Colonic mucosa (tissue), 4 donors: ENCODE measurements at places on chromosomes 13 and 19. TPM values are rescaled to one million over a fixed set of nuclear protein-coding genes. Genes with fewer than 3 reads are reported as not detected.

The LRP3 gene
- total RNA-seq: 16.5 TPM

The DACH1 gene
- 3.9 TPM for total RNA-seq

The ZNF8 gene
- total RNA-seq: 3.4 TPM

- no peak for DNase-seq
Measured at GRCh38 chr19:4516939-4517300, 1.4 kb downstream of the PLIN4 start.

DNA sequence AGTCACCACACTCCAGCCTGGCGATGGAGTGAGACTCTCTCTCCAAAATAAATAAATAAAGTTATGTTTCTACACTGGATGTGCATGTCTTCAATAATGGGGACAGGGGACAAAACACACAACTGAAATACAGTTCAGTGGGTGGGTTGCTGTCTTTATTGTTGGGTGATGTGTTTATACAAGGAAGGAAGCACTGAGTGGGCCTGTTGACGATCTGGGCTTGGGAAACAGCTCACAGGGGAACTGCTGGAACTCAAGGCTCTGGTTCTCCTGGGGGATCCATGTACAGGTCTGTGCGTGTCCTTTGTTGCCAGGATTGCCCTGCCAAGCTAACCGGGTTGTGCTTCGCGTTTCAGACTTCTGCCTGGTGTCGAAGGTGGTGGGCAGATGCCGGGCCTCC lies 18.9 kb downstream of the SPINT2 start:
- no peak for DNase-seq

GRCh38 chr13:113884821-113885220 lies 20.9 kb upstream of the GAS6 start:
- DNase-seq: no peak

GRCh38 chr13:32330441-32330840 lies 15.1 kb downstream of the BRCA2 start:
- DNase-seq: no peak

GRCh38 chr19:34232566-34233481 lies 21.5 kb upstream of the GARRE1 start:
- no peak for DNase-seq

DNA sequence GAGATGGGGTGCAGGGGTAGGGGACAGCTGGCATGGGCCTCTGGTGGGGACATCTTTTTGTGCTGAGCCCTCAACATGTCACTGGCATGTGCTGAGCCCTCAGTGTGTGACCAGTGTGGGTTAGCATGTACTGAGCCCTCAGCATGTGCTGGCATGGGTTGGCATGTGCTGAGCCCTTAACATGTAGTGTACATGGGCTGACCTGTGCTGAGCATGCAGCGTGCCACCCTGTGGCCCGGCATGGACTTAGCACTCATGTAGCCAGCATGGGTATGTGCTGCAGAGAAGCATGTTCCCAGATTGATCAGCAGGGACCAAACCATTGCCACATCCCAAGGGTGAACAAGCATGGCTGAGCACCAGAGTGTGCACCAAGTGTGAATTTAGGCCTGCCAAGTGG lies 11.5 kb downstream of the HIPK4 start:
- no peak for DNase-seq

- no peak for DNase-seq
Measured at GRCh38 chr13:52665325-52665724, 12.7 kb downstream of the SUGT1 start.

GRCh38 chr13:97471711-97472110 lies 37.7 kb downstream of the RAP2A start:
- no peak for DNase-seq
